NCI-H1417 treated with DMSO at 0.1 percent for 48 hours (cell line): ENCODE measurements at places on chromosomes 16 and 17.

DNA sequence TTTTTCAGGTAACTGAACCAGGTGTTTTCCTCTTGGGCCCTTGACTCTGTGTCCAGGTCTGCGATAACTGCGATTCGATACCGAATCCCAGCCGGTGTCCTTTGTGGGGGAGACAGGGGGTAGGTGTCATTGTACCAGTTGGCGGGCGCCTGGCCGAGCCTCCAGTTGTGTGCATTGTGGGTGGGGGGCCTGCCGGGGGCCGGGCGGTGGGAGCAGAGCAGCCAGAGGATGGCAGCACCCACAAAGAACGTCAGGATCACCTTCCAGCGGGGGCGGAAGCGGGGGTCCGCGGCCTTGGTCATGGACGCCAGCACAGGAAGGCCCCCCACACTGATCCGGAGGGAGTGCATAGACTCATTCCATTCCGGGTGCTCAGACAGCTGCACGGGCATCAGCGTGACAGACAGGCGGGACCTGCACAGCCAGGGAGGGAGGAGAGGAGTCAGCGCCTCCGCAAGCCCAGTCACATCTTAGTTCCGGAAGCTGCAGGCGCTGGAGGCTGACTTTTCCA, 12.3 kb downstream of the CANT1 start:
- DNase-seq = no peak

- DNase-seq = no peak
Measured at GRCh38 chr17:76816590-76817135, 51.5 kb upstream of the MGAT5B start.

DNA sequence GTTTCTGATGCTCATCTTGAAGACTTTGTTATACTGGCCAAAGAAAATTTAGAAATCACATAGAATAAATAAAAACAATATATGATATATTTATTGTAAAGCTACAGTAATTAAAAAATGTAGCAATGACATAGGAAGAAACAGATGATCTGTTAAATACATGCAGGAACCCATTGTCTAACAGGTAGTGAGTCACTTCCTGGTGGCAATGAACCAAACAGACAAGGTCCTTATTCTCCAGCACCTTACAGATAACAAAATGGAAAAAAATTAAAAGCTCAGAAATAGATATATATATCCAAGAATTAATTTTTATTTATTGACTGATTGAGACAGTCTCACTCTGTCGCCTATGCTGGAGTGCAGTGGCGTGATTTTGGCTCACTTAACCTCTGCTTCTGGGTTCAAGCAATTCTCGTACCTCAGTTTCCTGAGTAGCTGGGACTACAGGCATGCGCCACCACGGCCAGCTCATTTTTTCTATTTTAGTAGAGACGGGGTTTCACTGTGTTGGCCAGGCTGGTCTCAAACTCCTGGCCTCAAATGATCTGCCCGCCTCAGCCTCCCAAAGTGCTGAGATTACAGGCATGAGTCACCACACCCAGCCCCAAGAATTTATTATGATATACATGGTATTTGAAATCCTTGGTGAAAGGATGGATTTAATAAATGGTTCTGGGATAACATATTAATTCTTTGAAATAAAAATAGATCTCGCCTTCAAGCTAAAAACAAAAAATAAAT, 7.5 kb downstream of the NETO2 start:
- DNase-seq = no peak

DNA sequence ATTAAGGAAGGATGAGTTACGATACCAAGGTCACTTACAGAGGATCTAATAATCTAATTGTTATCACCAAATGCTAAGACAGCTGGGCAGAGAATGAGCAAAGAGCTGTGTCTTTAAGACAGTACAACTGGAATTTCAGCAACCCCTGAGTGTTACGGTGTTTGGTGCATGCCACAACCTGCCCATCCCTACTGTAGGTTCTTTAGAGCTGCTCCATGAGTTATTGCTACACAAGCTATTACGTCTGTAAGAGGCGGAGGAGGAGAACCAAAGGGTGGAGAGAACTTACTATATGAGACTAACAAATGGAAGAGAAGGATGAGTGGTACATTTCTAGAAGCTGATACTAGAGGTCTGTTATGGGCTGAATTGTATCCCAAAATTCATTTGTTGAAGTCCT, 14.2 kb upstream of the C17orf78 start:
- DNase-seq = no peak

- DNase-seq = no peak
Measured at GRCh38 chr17:27601975-27602302, 29.0 kb upstream of the LGALS9 start.
